ENCODE measurements at places on chromosomes 1 and 21.

GRCh38 chr21:41370840-41371684, 9.2 kb downstream of the MX2 start:
- DNase-seq, result no peak

DNA sequence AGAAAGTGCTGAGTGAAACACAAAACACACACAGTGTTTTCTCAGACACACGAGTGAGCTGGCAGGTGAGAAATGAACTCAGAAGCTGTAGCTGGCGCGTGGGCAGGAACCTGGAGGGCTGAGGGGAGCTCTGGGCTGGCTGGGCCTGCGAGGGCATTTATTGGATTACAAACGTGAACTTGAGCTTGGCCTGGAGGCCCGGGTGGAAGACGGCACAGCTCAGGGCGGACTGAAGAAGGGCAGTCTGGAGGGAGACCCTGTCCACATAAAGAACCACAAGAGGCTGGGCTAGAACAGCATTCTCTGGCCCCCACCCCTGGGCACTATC, 52.1 kb upstream of the ADARB1 start:
- DNase-seq, result no peak

- no peak for DNase-seq
Measured at GRCh38 chr1:17559615-17560419, 20.3 kb downstream of the ARHGEF10L start.

DNA sequence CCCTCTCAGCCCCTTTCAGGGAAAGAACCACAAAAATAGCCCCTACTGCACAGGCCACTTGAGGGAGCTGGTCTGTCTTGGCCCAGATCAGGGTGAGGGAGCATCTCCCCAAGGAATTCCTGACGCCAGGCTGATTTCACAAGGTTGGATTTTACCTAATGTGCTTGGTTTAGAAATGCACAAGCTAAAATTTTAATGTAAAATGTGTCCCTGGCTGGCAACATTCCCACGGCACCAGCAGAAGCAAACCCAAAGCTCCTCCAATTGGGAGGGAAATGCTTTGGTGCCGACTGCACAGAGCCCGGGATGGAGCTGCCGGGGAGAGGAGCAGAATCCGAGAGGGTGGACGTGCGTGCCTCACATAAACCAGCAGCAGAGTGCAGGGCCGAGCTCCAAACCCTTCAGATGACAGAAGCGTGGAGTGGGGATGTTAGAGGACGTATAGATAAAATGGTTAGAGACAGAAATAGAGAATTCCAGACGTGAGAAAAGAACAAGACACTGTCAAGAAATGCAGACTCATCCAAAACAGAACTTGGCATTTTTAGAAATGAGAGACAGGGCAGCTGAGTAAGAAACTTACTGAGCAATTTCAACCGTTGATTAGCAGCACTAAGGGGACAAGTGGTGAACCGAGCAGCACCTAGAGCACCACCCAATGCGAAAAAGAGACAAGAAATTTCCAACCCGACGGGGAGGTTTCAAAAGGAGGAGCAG, 41.6 kb upstream of the TMEM52 start:
- DNase-seq, result no peak

DNA sequence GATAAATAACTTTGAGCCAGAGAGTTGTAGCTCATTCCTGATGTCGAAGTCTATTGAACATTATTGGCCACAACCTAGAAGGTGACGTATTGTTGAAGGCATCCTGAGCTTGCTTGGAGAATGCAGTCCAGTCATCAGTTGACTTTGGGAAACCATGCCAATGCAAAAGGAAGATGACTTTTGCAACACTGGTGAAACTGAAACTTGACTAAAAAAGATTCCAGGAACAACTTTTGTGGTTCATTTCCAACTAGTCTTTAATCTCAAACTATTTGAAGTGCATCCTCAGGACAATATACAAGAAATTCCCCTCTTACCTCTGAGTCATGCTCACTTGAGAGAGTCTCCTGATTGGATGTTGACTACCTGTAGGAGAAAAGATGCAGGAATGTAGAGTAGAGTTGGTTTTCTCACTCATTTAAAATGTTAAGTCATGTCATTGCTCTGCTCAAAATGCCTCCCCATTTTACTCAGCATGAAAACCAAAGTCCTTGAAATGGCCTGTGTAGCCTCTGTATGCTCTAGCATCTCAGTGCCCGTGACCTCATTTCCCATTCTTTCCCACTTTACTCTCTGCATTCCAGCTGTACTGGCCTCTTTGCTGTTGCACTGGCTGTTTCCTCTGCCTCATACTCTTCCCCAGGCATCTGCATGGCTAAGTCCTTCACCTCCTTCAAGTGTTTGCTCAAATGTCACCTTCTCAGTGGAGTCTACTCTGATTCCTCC, 24.4 kb upstream of the LEPR start:
- DNase-seq, result no peak

DNA sequence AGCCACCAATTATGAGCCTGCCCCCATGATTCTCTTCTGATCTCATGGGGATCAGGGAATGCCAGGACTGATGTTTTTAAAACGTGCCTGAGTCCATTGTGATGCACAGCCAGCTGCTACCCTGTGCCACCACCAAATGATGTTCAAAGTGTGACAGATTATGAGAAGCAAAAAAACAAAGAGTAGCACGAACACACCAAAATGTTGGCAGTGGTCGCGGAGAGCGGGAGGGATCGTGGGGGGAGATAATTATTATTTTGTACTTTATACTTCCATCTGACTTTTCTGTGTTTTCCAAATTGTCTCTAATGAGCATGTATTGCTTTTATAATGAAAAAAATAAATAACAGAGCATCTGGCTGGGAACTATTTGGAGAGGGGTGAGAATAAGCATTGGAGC, 50.5 kb downstream of the EPHB2 start:
- no peak for DNase-seq

- no peak for DNase-seq
Measured at GRCh38 chr1:111643696-111644095, 24.1 kb downstream of the RAP1A start.

GRCh38 chr1:171263901-171264300, 15.6 kb downstream of the FMO1 start:
- DNase-seq, result no peak

DNA sequence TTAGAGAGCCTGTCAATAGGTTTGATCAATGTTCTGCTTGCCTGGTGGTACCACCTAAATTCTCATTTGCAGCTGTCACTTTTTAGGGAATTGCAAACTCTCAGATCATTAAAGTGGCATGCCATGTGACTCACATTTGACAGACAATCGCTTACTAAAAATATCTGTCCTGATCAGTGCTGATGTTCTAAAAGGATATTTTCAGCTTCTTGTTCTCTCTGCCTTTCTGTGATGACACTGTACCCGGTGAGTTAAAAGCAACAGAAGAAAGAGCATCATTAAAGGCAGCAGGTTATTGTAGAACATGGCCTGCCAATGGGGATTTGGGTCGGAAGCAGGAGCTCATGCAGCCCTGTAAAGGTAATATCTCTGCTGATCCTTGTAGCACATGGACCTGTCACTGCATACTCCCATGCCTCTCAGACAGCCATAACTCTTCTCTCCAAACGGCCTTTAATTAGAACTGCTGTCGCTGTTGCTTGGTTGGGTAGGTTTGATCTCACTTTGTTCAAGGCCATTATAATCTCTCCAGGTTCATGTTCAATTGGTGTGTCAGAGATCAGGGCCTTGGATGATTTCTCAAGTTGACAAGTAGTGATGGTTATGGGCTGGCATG, 441.3 kb upstream of the DEPDC1 start:
- DNase-seq, result no peak

GRCh38 chr1:228978484-228979324, 243.4 kb downstream of the RHOU start:
- no peak for DNase-seq

GRCh38 chr1:56193656-56194055, 385.7 kb downstream of the PLPP3 start:
- DNase-seq, result no peak

- no peak for DNase-seq
Measured at GRCh38 chr1:20425622-20426021, 60.4 kb downstream of the CAMK2N1 start.

DNA sequence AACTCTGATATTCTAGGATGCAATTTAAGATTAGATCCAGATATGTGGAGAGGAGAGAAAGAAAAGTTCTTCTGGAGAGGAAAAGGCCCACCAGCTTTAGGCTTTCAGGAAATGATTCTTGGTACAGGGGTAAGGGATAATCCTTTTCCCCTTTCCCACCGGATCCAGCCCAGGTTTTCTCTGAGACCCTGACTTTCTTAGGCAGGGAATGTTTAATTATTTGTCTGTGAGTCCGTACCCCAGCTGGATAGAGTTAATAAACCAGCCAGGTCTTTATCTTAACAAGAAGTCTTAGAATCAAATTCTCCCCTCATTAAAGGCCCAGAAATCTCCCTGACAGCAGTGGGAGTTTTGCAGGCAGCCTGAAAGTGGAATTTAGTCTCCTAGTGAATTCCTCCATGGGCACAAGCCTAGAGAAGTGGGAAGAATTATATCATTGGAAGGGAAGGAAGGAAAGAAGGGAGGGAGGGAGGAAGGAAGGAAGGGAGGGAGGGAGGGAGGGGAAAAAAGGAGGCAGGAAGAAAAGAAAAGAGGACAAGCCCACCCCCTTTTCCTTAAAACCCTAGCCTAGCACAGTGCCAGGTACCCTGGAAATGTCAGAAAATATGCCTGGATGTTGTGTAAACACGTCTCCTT, 189.0 kb downstream of the PLPP3 start:
- DNase-seq, result no peak

GRCh38 chr1:44826375-44827196, 16.5 kb downstream of the PTCH2 start:
- DNase-seq, result peak; percentile 62

- DNase-seq, result no peak
Measured at GRCh38 chr1:95005584-95005983, 67.2 kb downstream of the ALG14 start.

- DNase-seq, result peak; percentile 25
Measured at GRCh38 chr1:20058531-20058930, 11.5 kb upstream of the PLA2G5 start.
